T-helper 9 cell (primary cell): ENCODE measurements at places on chromosomes 2 and 18.
A peak's percentile ranks its signal among the peaks of the same experiment; 100 is the strongest.

- no peak for DNase-seq
Measured at GRCh38 chr2:26300234-26300925, 45.6 kb upstream of the SELENOI start.

- DNase-seq, result peak; percentile 53
Measured at GRCh38 chr2:73268830-73269685, 15.2 kb downstream of the FBXO41 start.

DNA sequence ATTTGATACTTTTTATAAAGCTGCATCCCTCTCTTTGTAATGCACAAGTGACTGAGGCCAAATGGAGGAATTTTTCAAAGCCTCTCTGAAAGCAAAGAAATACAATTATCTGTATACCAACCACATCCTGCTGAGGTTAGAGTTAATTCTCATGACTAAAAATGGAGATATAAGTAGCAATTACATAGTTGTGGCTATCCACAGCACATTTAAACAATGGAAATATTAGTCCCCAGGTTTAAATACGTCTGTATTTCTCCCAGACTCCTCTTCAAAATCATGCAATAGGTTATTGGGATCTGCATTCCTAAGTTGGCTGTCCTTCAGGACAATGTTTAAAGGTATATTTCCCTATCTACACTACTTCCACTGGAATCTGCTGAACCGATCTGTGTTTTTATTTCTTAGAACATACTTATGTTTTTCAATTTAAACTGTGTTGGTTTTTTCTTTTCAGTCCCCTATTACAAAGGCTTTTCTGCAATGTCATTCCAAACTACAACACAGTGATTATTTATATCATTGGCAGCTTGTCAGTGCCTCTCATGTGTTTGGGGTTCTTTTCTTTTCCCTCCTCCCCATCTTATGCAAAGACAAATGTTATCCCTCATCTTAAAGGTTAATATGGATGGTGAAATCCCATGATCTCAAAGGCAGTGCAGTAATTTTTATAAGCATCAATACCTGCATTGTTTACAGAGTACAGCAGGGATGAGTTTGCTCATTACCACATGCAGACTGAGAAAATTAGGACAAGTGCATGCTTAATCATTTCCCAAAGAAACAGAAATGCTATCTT lies 134.8 kb upstream of the FSHR start:
- no peak for DNase-seq

DNA sequence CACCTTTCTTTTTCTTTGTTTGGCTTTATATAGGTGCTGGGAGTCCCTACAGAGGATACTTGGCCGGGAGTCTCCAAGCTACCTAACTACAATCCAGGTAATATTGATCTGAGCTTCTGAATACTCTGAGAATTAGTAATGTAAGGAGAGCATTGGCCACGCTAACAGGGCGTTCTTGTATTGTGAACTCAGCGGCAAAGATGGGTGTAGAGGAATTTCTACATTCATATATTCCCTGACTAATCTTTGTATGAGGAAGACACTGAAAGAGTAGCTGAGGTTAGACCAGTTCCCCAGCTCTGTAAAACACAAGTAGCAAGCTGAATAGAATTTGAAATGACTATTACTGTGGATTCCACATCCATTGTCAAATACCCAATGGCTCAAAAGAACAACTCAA lies 48.5 kb downstream of the CDK15 start:
- no peak for DNase-seq

DNA sequence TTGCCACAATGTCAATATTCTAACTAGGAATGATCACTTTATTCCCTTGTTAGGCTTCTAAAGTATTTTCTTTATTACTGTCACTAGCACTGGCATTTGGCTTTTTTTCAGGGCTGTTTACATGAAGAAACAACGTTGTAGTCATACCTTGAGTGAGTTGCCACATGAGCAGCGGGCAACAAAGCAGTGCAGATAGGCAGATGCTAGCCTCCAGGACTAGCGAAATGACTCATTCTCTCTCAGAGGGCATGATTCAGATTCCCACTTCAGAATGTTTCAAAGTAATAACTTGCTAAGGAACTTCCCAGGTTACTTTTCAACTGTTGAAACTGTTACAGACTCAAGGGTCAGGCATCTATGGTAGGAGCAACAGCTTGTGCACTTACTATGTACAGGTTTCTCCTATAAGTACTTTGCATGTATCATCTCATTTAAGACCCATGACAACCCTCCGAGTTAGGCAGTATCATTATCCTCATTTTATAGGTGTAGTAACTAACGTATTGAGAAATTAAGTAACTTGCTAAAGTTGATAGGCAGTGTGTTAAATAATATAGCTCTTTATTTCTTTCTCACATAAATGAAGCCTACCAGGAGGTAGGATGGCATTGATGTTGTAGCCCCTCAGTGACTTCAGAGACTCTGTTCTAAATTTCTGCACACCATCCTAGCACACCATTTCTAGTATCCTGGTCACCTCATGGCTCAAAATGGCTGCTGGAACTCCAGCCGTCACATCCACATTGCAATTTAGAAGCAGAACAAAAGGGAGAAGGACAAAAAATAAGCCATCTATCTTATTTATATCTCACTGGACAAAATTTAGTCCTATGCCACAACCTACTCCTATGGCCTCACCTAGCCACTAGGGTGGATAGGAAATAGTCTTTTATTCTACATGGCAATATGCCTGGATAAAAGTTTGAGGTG lies 83.3 kb downstream of the ICOS start:
- no peak for DNase-seq

- DNase-seq, result no peak
Measured at GRCh38 chr2:231576465-231576864, 16.2 kb upstream of the TEX44 start.

DNA sequence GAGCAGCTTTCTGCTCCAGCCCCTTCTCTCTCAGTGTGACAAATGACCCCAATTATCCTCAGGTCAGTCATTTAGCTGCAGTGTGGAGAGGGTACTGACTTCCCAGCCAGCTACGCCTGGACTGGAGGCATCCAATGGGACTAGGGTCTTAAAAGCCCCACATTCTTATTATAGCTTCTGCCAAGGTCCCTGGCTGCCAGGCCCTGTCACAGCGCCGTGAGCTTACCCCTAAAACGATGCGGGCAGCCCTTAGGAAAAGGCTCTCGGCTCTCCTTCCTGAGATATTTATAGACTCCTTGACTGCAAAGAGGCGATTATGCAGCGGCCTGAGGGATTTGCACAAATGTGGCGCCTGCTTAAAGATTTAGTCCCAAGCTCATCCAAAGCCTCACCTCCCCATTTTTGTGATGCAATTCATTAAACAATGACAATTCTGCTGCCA lies 69.2 kb upstream of the EDAR start:
- no peak for DNase-seq

DNA sequence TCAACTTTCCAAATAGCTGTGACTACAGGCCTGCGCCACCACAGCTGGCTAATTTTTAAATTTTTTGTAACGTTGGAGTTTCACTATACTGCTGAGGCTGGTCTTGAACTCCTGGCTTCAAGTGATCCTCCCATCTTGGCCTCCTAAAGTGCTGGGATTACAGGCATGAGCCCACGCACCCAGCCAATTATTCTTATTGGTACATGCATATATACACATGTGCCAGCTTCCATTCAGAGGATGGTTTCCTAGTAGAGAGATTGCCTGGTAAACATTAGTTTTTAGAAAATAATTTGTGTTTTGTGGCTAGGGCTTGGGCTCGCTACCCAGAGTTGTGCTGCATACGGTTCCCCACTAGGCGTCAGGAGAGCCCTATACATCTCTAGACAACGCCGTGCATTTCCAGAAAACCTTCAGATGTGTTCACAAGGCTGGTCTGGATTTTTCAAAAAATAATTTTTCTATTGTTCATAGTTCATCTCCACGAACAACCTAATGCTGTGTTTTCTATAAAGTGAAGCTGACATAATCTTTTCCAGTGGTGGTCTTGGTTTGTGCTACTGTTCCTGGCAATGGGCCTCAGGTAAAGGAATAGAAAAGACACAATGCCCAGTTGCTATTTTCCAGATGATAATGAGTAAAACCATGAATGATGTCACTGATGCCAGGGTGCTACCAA lies 14.6 kb upstream of the AFG3L2 start:
- DNase-seq, result peak; percentile 31

- DNase-seq, result no peak
Measured at GRCh38 chr18:23133860-23134779, 1.2 kb upstream of the CABLES1 start.

GRCh38 chr2:64708829-64709228 lies 55.1 kb upstream of the SERTAD2 start:
- DNase-seq, result no peak
